ENCODE measurements at places on chromosomes 6 and 20. TPM values are rescaled to one million over a fixed set of nuclear protein-coding genes. Genes with fewer than 3 reads are reported as not detected.
A peak's percentile ranks its signal among the peaks of the same experiment; 100 is the strongest.

DNA sequence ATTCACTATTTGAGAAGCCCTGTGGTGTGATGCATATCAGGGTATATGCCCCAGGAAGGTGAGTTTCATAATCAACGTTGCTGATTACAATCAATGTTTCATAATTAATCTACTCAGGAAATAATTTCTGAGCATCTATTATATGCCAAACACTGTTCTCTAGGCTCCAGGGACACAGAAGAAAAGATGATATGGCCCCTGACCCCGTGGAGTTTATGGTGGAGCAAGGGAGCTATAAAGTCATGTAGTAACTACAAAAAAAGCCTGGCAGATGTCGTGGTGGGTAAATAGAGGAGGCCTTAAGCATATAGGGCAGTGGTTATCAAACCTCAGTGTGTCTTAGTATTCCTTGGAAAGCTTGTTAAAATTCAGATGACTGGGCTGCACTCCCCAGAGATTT, 40.1 kb upstream of the BCAS1 start:
- no peak for DNase-seq
- no peaks in the 10 kb centered on the region for H3K27me3 ChIP-seq
- peaks cover 40% of the 10 kb centered on the region for H3K36me3 ChIP-seq
- H3K4me3 ChIP-seq: no peak overlapping the region
- peaks cover 80% of the 10 kb centered on the region for H3K4me1 ChIP-seq

The ACTL10 gene
- total RNA-seq: 5.4 TPM

- DNase-seq: no peak
- H3K4me1 ChIP-seq: no peaks in the 10 kb centered on the region
- no peak overlapping the region for H3K4me3 ChIP-seq
- H3K36me3 ChIP-seq: no peaks in the 10 kb centered on the region
Observed at GRCh38 chr6:24891004-24891403, 44.8 kb downstream of the RIPOR2 start.

DNA sequence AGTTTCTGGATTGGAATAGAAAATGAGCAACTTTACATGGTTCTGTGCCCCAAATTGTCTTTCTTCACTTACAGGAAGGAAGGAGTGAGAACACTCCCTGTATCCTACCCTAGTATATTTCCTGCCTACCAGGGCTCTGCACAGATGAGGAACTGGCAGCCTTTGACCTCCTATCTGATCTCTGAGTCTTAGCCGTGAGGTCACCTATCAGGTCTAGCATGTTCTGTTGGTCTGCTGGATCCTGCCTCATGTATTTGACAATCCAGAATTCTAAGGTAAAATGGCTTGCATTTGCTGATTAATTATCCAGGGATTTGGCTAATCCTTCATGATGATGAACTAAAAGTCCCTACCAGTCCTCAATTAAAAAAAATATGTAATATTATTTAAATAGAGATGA, 35.0 kb upstream of the TRAM2 start:
- no peak overlapping the region for H3K4me3 ChIP-seq
- H3K4me1 ChIP-seq: peaks cover 10% of the 10 kb centered on the region
- H3K27me3 ChIP-seq: no peaks in the 10 kb centered on the region
- DNase-seq: no peak
- no peak overlapping the region for H3K27ac ChIP-seq

- no peak for DNase-seq
- H3K36me3 ChIP-seq: no peaks in the 10 kb centered on the region
- H3K27ac ChIP-seq: no peak overlapping the region
- no peaks in the 10 kb centered on the region for H3K4me1 ChIP-seq
- no peaks in the 10 kb centered on the region for H3K27me3 ChIP-seq
- H3K4me3 ChIP-seq: no peak overlapping the region
Observed at GRCh38 chr6:82608781-82609180, 245.2 kb downstream of the TPBG start.

The SLC13A3 gene
- not detected for total RNA-seq

DNA sequence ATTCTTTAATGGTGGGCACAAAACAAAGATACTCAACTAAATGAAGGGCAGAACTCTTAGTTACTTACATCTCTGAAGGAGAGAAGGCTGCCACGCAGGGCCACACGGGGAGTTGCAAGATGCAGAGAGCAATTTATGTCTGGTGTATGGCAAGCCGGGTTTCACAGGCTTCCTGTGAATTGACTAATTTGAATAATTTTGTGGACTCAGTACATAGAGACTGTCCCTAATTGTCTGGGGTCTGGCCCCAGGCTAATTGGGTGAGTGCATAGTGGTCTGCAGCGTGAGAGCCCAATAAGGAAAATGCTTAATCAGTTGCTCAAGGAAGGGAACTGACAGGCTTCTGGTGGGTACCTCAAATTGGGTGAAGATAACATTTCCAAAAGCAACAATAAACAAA, 205.7 kb downstream of the OTOR start:
- H3K4me3 ChIP-seq: no peak overlapping the region
- no peaks in the 10 kb centered on the region for H3K27me3 ChIP-seq
- DNase-seq: no peak
- no peaks in the 10 kb centered on the region for H3K36me3 ChIP-seq
- no peaks in the 10 kb centered on the region for H3K4me1 ChIP-seq

DNA sequence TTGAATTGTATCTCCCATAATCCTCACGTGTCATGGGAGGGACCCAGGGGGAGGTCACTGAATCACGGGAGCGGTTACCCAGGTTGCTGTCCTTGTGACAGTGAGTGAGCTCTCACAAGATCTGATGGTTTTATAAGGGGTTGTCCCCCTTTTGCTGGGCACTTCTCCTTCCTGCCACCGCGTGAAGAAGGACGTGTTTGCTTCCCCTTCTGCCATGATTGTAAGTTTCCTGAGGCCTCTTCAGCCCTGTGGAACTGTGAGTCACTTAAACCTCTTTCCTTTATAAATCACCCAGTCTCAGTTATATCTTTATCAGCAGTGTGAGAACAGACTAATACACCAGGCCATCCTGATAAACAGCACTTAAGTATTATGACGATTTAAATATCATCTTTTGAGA, 9.0 kb upstream of the MRGBP start:
- DNase-seq: no peak
- peaks cover 12% of the 10 kb centered on the region for H3K4me1 ChIP-seq

The CENPW gene
- 66.4 TPM for total RNA-seq

GRCh38 chr20:35085477-35086225, 7.0 kb downstream of the TRPC4AP start:
- no peak for DNase-seq
- H3K4me3 ChIP-seq: no peak overlapping the region
- H3K36me3 ChIP-seq: peaks cover 9% of the 10 kb centered on the region
- peaks cover 14% of the 10 kb centered on the region for H3K4me1 ChIP-seq
- H3K27me3 ChIP-seq: no peaks in the 10 kb centered on the region

The MRAP2 gene
- total RNA-seq: 0.38 TPM

The OR2B6 gene
- 1.5 TPM for total RNA-seq

DNA sequence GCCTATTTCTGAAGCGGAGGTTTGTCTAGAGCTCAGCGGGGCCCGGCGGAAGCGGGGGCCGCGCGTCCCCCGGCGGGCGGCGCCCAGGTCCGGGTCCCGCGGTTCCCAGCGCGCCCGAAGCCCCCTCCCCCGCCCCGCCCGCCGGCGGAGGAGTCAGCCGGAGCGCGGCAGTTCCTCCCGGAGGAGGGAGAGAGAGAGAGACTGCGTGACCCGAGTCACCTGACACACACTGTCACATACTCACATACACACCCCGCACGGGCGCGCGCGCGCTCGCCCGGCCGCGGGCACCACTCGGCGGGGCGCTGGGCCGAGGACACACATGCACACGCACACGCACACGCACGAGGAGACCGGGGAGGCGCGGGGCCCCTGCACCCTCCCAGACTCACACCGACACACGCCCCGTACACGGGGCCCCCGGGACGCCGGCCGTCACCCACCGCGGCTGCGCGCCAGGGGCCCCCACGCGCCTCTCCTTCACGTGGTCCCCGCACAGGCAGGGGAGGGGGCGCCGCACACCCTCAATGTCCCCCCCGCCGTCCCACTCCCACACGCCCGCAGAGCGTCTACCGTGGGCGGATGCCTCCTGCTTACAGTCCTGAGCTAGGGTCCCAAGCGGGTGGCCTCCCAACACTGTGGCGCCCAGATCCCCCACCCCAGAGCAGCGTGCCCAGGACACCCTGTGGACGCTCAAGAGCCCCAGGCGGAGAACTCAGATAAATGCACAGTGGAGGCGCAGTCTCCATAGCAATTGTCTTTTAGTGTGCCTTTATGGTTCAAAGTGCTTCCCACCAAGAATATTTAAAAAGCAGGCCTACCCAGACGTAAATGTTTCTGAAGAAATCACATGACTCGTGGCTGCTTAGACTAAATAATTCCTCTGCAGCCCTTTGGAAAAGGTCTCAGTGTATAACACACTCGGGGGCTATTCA, at the start of gene RRAGD:
Gene RRAGD, minus strand, starts transcription at position 203 of the 935 bp plus-strand sequence. CDS start 280 bp downstream, outside the sequence.
- peak; percentile 54 for DNase-seq
- no peak within 1 kb of the TSS for H3K27ac ChIP-seq
- peak within 1 kb of the TSS; percentile 78 for H3K4me3 ChIP-seq
- no peaks in the 10 kb centered on the region for H3K4me1 ChIP-seq

- H3K27ac ChIP-seq: no peak overlapping the region
- DNase-seq: no peak
- H3K36me3 ChIP-seq: no peaks in the 10 kb centered on the region
- H3K4me3 ChIP-seq: no peak overlapping the region
Observed at GRCh38 chr6:2806644-2807043, 35.0 kb downstream of the SERPINB1 start.

The KPNA5 gene
- 12.2 TPM for total RNA-seq

GRCh38 chr6:30830438-30830837, 53.9 kb upstream of the DDR1 start:
- DNase-seq: no peak
- H3K27me3 ChIP-seq: no peaks in the 10 kb centered on the region
- no peak overlapping the region for H3K27ac ChIP-seq
- no peak overlapping the region for H3K4me3 ChIP-seq
- H3K4me1 ChIP-seq: peaks cover 31% of the 10 kb centered on the region

DNA sequence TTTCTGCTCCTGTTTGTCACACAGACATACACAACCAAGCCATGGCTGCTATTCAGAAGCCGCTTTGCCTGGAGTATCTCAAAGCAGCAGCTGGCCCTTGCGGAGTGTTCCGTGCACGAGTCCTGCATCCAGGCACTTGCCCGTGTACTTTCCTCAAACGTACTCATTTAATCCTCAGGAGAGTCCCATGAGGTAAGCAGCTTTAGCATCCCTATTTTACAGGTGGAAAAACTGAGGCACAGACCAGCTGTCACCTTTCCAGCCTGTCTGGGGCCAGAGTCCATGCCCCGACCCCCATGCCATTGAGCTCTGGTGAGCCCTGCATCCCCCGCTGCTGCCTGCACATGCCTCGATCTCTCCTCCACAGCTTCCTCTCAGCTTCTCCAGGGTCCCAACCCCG, 130.0 kb downstream of the ERMARD start:
- H3K27ac ChIP-seq: no peak overlapping the region
- DNase-seq: no peak
- H3K27me3 ChIP-seq: peaks cover 70% of the 10 kb centered on the region
- no peaks in the 10 kb centered on the region for H3K4me1 ChIP-seq
- no peaks in the 10 kb centered on the region for H3K36me3 ChIP-seq

- no peak overlapping the region for H3K27ac ChIP-seq
- H3K4me1 ChIP-seq: no peaks in the 10 kb centered on the region
- H3K4me3 ChIP-seq: no peak overlapping the region
- H3K27me3 ChIP-seq: no peaks in the 10 kb centered on the region
- no peak for DNase-seq
- no peaks in the 10 kb centered on the region for H3K36me3 ChIP-seq
Observed at GRCh38 chr20:18663932-18664331, 76.1 kb downstream of the DTD1 start.

- H3K4me1 ChIP-seq: no peaks in the 10 kb centered on the region
- no peak overlapping the region for H3K27ac ChIP-seq
- no peaks in the 10 kb centered on the region for H3K36me3 ChIP-seq
- H3K4me3 ChIP-seq: no peak overlapping the region
- H3K27me3 ChIP-seq: peaks cover 76% of the 10 kb centered on the region
Observed at GRCh38 chr20:32966382-32966781, 37.9 kb downstream of the SUN5 start.

The C2 gene
- 6.3 TPM for total RNA-seq

The GFRAL gene
- total RNA-seq: not detected

GRCh38 chr20:9051508-9051907, 17.4 kb upstream of the PLCB4 start:
- peak overlapping the region; percentile 15 for H3K27ac ChIP-seq
- no peaks in the 10 kb centered on the region for H3K27me3 ChIP-seq
- DNase-seq: peak; percentile 44
- no peaks in the 10 kb centered on the region for H3K36me3 ChIP-seq

The RBM24 gene
- total RNA-seq: 1.1 TPM

DNA sequence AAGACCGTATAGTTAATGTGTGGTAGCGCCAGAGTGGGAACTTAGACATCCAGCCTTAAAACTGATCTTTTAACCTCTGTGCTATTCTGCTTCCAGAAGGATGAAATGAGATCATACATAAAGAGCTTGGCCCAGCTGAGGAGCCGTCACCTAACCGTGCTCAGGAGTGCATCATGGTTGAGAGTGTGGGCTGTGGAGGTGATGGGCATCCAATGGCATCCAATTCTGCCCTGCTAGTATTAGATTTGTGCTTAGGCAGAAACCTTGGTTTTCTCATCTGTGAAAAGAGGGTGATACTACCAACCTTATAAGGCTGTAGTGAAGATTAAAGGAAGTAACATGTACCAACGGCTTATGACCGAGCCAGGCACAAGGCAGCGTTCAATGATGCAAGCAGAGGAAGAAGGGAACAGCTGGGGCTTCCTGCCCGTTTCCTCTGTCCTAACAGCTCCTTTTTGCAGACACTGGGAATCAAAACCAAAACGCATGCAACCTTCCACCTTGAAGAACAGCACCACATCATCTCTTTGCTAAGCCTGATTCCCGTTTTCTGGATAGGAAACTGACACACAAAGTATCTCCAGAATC, 1.3 kb downstream of the SLC22A16 start:
- H3K4me1 ChIP-seq: no peaks in the 10 kb centered on the region
- DNase-seq: no peak
- H3K27ac ChIP-seq: no peak overlapping the region
- H3K4me3 ChIP-seq: no peak overlapping the region
- H3K27me3 ChIP-seq: peaks cover 49% of the 10 kb centered on the region
- no peaks in the 10 kb centered on the region for H3K36me3 ChIP-seq

DNA sequence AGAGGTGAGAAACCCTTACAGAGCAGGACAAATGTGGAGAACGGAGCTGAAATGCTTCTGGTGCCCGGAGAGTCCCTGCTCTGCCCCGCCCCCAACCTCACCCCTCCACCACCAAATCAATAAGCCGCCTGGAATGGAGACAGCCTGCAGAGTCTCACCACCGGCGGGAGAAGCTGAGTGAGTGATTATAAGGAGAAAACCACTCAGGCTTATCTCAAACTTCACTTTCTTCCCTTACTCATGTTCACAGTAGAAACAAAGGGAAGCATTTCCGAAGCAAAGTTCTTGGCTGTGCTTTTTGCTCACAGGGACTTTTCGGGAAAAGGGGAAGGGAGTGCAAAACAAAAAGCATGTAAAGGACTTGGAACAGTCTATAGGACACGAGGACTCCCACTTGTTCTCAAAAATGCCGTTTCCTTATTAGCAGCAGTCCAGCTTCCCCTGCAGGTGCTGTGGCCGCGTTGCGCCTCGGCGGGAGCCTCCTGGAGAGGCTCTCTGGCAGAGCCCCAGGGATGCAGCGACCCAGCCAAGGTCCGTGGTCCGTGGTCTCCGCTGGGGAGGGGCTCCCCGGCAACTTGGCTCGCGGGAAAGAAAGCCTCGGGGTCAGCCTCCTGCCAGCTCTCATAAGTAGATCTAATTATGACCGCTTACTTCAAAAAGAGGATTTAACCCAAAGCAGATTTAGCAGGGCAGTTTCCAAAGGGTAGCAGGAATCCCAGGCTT, 64.8 kb upstream of the TMEM30A start:
- H3K27me3 ChIP-seq: no peaks in the 10 kb centered on the region
- peaks cover 16% of the 10 kb centered on the region for H3K4me1 ChIP-seq
- H3K36me3 ChIP-seq: peaks cover 4% of the 10 kb centered on the region
- no peak overlapping the region for H3K27ac ChIP-seq

Data from Calu3 (cell line).